Erythroblast (primary cell): ENCODE measurements at places on chromosomes 13 and 19.

DNA sequence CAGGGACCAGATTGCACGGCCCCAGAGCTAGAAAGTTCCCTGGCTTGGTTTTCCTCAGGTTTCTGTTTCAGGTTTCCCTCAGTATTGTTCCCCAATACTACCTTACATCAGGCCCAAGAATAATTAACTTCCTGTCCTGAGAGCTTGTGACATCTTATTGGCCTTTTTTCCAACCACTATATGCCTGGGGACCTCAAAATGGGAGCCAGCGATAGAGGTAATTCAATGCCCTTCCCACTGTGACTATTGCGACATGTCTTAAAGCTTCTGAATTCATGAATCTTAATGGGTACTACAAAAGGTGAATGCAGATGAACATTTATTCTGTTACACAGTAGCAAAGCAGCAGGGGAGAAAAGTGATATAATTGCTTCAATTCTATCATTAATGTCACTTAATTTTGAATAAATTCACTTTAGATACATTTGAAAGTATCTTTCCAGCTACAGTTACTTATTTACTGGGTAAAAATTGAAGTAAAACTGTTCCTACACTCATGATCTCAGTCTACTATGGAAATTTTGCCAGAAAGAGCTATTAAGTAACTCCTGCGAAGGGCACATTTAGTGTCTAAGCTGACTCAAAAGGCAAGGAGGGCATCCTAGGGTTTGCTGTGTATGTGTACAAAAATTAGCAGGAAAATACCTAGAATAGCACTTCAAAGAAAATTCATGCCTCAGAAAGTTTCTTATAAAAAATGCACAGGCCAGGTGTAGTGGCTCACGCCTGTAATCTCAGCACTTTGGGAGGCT is 4.1 kb downstream of the CRYL1 start:
- DNase-seq, result no peak

GRCh38 chr13:22455036-22455435 is 725.7 kb upstream of the SGCG start:
- DNase-seq, result no peak

GRCh38 chr19:6064336-6065073 is 45.8 kb downstream of the RFX2 start:
- no peak for DNase-seq

DNA sequence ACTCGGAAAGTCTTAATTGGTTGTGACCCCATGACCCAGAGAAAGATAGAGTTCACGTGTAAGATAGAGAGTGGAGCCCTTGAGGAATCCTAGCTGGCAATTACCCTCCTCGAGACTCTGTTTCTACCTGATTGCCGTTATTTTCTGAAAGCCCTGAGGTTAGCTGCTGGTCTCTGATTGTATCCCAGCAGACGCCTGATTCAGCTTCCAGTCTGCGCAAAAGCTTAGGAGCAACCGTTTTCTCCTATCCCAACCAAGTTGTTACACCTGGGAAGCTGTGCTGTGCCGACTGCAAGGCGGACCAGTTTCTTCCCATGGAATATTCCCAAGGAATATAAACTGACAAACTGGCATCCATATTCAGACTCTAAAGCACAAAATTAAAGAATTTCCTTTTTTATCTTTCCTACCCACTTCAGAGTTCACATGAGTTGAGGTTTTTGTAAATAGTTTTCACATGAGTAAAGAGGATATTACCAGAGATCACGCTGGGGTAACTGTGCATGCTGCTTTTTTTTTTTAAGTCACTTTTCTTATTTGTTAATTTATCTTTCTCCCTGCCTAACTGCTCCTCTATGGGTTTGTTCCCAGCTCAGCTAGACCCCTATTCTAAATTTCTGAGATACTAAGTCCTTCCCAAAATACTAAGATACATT is 1.5 kb upstream of the TRPC4 start:
- no peak for DNase-seq
